ENCODE measurements at places on chromosomes 6 and 20. TPM values are rescaled to one million over a fixed set of nuclear protein-coding genes. Genes with fewer than 3 reads are reported as not detected.
A peak's percentile ranks its signal among the peaks of the same experiment; 100 is the strongest.

SLC22A2 gene
- total RNA-seq: not detected

DNA sequence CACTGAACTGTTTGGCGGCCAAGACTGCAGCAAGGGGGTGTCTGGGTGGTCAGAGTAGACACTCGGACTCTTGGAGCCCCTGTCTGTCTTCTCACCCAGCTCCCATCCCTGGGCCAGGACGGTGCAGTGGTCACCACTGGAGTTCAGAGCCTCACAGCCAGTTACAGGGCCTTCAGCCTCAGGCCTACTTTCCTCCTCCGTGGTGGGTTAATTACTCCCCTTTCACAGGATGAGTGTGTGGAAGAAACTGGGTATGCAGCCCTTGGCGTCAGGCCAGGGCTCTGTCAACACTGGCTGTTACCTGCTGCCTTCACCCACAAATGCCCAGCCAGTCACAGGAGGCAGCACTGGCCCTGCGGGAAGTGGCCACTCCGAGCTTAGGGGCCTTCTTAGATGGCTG lies 1.8 kb upstream of the YTHDF1 start:
- H3K27ac ChIP-seq: no peak overlapping the region
- peak; percentile 46 for DNase-seq
- H3K36me3 ChIP-seq: peaks cover 14% of the 10 kb centered on the region
- peaks cover 36% of the 10 kb centered on the region for H3K4me1 ChIP-seq
- no peak overlapping the region for H3K4me3 ChIP-seq

HNF4A gene
- not detected for total RNA-seq

GRCh38 chr6:114090626-114091025 lies 119.7 kb upstream of the HDAC2 start:
- no peaks in the 10 kb centered on the region for H3K36me3 ChIP-seq
- no peaks in the 10 kb centered on the region for H3K27me3 ChIP-seq
- no peaks in the 10 kb centered on the region for H3K4me1 ChIP-seq
- no peak overlapping the region for H3K4me3 ChIP-seq
- no peak for DNase-seq
- no peak overlapping the region for H3K27ac ChIP-seq

RPP40 gene
- total RNA-seq: 5.0 TPM

GATA5 gene
- not detected for total RNA-seq

C4B gene
- total RNA-seq: 249 TPM

KCNS1 gene
- total RNA-seq: 0.78 TPM

SLPI gene
- 32.0 TPM for total RNA-seq

SLC17A1 gene
- not detected for total RNA-seq

GRCh38 chr6:41358503-41358902 lies 23.1 kb downstream of the NCR2 start:
- no peak for DNase-seq
- H3K27ac ChIP-seq: no peak overlapping the region
- H3K4me1 ChIP-seq: no peaks in the 10 kb centered on the region
- no peak overlapping the region for H3K4me3 ChIP-seq

DNA sequence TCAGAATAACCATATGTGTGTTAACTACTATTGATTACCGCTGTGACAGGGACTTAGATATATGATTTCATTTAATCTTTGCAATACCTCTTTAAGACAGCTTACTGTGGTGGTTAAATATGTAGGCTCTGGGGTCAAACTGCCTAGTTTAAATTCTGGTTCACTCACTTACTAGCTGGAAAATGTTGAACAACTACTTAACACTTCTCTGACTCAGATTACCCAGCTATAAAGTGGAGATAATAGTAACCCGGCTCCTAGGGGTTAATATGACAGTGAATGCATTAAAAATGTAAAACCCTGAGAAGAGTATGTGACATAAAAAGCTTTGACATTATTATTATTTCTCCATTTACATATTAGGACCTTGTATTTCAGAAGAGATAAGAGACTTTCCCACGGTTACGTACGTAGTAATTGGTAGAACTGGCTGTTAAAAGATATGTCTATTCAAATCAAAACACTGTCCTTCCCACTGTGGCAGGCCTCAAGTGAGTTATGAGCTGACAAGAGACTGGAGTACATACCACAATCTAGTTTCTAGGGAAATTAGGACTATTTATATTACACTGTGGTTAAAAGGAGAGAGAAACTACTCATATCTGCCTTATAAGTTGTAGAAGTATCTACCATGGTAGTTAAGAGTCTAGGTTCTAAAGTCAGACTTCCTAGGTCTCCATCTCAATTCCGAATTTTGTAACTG lies 4.4 kb upstream of the PLCB1 start:
- H3K4me1 ChIP-seq: peaks cover under 1% of the 10 kb centered on the region
- DNase-seq: no peak
- H3K4me3 ChIP-seq: no peak overlapping the region
- H3K36me3 ChIP-seq: no peaks in the 10 kb centered on the region
